ENCODE measurements at places on chromosomes 2 and 18.

DNA sequence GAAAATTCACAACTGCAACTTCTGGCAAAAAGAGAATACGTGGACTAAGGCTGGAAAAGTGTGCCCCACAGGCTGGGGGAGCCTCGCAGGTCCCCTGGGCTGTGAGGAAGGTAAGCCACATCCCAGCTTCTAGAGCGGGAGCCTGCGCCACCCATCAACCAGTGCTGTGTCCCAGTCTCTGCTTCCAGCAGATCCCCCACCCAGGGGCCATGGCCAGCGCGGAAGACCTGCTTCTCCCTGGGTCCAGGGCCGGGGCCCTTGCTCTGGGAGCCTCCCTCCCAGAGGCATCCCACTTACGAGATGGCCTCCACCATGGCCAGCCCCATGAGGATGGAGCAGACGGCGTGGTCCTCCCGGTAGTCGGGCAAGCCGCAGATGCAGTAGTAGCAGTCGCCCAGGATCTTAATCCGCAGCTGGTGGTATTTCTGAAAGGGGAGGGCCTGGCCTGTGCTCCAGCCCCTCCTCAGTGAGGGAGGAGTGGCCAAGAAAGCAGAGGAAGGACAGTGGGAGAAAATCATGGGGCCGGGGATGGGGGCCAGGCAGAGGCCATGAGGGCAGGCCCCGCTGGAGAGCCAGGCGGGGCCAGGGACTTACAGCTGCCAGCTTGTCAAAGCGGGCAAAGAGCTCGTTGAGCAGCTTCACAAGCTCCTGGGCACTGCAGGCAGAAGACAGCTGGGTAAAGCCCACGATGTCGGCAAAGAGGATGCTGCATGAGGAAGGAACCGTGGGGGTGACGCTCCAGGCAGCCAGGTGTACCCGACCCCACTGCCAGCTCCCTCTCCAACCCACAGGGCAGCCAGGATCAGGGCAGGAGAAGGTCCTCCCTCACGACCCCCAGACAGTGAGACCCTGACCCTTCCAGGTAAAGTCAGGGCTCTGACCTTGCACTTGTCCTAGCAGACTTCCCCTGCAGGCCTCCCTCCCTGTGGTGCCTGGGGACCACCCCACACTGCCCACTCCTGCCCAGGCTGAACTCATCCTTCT lies 48.0 kb downstream of the CENPO start:
- no peak for DNase-seq

- DNase-seq = no peak
Measured at GRCh38 chr2:20169796-20170703, 54.9 kb downstream of the SDC1 start.

GRCh38 chr18:25056429-25056828 lies 295.5 kb downstream of the ZNF521 start:
- no peak for DNase-seq

DNA sequence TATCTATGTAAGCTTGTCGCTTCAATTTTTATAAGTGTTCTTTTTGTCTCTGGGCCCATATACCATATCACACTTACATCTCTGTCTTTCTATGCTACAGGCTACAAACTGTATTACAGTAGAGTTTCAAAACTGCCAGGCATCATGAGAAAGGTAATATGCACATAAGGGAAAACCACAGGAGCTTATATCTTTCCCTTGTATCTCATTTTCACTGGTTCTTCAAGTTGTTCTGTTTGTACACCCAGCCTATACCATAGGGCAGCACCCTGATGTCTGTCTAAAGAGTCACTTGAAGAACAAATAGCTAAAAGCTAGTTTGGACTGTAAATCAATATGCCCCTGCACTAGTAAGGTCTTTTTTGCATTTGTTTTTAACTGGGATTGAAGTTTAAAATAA lies 366.7 kb downstream of the FIGN start:
- DNase-seq = no peak

GRCh38 chr2:12718711-12719399 lies 2.1 kb downstream of the TRIB2 start:
- no peak for DNase-seq

GRCh38 chr2:11871421-11871820 lies 125.0 kb downstream of the LPIN1 start:
- DNase-seq = no peak

- no peak for DNase-seq
Measured at GRCh38 chr2:114185501-114185900, 256.9 kb upstream of the DPP10 start.

- DNase-seq = peak; percentile 26
Measured at GRCh38 chr18:57004366-57005121, 142.3 kb upstream of the BOD1L2 start.

GRCh38 chr2:240670950-240671349 lies 11.7 kb downstream of the AQP12B start:
- no peak for DNase-seq

DNA sequence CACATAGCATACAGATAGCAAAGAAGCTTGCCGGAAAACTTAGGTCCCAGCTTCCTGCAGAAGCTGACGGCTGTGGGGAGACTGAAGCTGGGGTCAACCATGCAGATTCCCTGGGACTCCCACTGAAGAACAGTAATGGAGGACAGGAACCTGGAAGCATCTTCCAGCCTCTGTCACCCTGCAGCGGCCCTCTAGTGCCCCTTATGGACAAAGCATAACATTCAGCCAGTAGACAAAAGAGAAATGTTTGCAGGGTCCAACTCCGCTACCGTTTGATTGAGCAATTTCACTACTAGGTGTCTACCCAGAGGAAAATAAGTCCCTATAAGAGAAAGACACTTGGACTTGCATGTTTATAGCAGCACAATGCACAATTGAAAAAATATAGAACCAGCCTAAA lies 460.6 kb downstream of the CNTNAP5 start:
- no peak for DNase-seq

GRCh38 chr2:196238836-196239380 lies 67.5 kb upstream of the STK17B start:
- no peak for DNase-seq

GRCh38 chr2:189370719-189371118 lies 70.6 kb upstream of the WDR75 start:
- no peak for DNase-seq
